Osteocyte (in vitro differentiated cells): ENCODE measurements at places on chromosomes 7 and 10.

- DNase-seq: no peak
Observed at GRCh38 chr10:73867126-73867807, 7.1 kb downstream of the CAMK2G start.

DNA sequence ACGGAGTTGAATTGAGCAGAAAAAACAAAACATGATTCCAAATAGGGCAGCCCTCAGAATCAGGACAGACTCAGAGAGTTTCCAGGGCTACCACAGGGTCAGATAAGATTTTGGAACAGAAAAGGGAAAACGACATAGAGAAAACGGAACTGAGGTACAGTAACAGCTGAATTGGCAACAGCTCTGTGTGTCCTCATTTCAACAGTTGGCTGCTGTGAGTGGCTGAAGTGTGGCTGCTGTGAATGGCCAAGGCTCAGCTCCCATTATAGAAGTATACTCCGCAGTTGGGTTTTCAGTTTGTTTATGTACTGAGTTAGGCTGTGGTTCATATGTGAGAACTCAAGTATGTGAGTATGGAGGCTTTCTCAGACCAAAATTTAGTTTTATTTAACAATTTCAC, 32.0 kb downstream of the ANTXRL start:
- no peak for DNase-seq

DNA sequence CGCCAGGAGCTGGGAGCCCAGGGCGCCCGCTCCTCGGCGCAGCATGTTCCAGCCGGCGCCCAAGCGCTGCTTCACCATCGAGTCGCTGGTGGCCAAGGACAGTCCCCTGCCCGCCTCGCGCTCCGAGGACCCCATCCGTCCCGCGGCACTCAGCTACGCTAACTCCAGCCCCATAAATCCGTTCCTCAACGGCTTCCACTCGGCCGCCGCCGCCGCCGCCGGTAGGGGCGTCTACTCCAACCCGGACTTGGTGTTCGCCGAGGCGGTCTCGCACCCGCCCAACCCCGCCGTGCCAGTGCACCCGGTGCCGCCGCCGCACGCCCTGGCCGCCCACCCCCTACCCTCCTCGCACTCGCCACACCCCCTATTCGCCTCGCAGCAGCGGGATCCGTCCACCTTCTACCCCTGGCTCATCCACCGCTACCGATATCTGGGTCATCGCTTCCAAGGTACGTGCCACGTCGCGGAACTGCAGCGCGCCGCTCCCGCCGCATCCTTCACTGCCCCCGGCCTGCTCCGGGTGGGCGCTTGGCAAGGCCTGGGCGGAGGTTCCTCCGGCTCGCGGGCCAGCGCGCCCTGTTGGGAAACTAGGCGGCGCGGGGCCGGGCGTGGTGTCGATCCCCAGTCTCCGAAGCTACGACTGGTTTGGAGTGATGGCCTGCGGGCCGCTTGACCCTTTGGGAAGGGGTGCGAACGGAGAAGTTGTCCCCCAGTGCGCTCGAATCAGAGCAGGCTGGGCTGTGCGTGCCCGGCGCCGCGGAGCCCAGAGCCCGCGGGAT, 868 bp downstream of the EMX2 start:
- DNase-seq: no peak

DNA sequence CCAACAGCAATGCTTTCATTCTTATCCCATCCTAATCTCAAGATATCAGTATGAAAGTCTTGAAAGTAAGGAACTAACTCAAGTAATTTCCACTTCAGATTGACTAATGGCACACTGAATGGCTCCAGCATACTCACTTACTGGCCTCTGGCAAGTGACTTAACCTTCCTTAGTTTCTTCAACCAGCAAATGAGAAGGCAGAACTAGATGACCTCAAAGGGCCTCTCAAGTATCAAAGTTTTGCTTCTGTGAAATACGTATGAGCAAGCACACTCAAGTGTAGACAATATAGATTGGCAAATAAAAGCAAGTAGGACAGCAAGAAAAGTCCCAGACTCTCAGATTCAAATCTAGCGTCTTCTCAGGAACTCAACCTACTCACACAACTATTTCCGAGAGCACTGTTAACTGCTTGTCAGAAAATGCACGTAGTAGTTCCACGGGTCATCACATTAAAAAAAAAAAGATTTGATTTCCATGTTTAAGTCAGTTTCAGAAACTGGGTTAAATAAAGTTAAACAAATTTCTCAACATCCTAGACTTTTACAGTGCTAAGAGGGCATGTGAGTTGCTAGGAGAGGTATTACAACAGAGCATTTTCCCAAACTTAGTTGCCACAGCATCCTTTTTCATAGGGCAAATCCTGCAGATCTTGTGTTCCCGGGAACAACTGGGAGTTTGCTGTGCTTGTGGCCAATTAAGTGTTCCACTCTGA, 276.9 kb upstream of the KLF14 start:
- DNase-seq: no peak

DNA sequence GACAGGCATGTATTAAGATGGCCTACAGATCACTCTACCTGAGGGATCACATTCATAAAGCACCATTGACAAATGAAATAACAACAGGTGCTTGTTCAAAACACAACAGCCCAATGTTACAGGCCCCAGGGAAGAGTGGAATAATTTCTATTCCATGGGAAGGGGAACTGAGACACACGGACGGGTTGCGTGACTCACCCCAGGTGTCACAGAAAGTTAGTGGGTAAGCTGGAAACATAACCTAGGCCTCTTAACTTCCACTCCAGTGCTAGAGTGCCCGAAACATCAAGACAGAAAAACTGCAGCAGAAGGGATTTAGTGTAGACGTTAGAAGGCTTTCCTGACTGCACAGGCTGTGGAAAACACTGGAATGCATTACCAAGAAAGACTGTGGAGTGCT, 48.3 kb downstream of the SLC37A3 start:
- DNase-seq: no peak

DNA sequence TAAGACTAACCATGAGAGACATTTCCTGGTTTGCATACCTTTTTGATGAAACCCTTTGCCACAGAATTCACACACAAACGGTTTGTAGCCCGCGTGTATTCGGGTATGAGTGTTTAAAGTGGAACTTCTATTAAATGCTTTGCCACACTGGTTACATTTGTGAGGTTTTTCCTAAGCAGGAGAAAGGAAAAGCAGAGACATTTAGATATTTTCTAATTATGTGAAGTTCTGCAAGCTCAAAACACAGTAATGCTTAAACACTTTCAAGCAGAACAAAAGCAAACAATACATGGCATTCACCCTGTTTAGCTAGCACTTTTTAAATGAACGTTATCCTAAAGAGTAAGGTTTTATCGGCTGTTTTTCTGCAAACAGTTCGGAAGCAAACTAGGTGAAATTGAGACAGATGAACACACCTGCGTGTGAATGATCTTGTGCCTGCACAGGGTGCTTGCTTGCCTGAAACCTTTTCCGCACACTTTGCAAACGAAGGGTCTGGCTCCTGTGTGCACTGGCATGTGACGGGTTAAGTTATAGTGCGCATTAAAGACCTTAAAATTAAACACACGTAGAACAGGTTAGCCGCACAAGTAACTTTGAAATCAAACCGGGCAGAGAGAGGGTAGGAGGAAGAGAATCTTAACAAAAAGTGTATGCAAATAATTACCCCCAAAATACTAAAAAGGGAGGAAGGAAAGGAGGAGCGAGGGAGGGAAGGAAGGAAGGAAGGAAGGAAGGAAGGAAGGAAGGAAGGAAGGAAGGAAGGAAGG, 1.6 kb downstream of the FEZF1 start:
- no peak for DNase-seq

GRCh38 chr10:128779416-128779815, 653.2 kb upstream of the MKI67 start:
- DNase-seq: peak; percentile 65

- no peak for DNase-seq
Observed at GRCh38 chr10:94308866-94309265, 53.9 kb downstream of the NOC3L start.

DNA sequence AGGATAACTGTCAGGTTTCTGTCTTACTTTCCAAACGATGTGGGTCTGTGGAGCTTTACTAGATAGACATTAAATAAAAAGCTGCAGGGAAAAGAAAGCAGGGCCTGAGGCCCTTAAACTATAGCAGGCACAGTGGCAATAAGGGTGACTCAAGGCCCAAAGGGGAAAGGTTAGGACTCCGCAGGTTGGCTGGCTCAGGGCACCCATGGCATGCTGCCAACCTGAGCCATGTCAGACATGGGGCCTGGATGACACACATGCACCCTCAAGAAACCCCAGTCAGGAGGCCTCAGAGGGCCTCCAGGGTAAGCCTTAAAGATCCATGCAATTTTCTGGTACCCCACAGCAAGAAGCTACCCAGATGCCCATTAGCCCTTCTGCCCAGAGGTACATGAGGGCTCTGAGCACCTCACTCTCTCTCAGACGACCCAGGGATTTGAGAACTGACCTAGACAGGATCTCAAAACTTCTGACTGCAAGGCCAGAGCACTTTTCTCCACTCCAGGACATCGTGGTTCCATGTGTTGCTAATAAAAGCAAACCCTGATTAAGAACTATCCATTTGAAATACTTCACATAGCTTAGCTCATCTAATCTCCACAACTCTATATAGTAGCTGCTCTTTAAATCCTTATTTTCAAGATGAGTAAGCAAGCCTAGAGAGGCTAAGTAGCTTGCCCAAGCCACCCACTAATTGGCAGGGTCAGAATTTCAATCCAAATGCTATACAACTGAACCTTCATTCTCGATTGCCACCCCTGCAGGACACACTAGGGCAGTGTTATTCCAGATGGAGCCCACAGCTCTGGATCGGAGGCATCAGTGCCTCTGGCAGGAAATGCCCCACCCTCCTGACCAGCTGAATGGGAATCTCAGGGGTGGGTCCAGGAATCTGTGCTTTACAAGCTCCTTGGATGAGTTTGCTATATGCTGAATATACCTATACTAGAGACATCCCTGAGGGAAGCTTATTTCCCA, 132.5 kb upstream of the EFCAB10 start:
- no peak for DNase-seq

DNA sequence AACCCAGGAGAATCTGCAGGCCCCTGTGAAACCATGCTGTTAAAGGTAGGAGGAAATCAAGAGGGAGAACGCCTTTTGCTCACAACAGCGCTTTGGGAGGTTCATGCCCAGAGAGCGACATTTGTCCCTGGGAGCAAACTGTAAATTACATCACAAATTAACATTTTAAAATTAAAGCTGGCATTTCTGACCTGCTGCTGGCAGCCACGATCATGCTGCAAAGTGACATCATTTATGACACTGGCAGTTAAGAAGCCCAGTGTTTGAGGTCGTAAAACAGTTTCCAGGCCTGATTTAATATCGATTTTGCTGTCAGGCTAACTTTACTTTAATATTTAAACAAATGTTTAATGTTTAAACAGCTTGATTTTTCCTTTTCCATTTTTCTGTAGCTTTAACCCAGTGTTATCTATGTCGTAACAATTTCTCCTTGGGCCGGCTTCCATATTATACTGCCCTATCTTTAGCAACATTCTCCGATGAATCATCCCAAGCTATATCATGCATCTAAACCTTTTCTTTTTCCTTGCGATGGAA, 86.5 kb upstream of the NPVF start:
- DNase-seq: no peak

DNA sequence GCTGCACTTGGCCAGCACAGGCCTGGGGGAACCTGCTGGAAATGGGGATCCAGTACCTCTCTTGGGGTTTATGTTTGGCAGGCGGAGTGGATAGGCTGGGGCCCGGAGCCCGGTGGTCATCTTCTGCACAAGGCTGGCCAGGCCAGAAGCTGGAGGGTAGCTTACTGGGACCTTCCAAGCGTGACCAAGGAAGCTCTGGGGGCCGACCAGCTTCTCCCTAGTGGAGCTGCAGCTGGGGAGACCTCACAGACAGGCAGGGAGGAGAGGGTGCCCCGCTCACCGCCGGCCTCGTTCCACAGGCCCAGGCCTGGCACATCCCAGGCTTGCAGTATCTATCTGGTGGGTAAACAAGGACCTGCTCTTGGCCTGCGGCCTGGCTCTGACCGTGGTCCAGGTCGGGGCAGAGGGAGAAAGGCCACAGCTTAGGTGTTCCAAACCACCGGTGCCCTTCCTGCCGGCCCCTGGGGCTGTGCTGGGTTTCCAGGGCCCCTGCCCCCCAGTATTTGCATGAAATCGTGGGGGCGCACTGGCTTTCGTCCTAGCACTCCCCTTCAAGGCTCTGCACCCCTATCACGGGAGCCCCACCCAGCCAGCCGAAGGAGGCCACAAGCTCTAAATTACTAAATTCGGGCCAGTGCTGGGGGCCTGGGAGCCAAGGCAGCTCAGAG, 1.5 kb upstream of the ELFN1 start:
- DNase-seq: no peak

DNA sequence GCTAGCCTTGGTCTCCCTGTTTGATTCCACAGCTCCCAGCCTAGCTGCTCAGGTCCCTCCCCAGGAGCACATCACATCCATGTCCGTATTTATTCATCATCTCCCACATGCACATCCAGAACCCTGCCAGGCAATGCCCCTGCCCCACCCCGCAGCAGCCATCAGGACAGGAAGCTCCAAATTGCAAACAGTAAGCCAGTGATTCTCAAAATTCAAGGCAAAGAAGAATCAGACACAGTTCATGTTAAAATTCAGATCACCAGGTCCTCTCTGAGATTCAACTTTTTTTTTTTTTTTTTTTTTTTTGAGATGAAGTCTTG, 17.7 kb downstream of the LRRC20 start:
- no peak for DNase-seq

GRCh38 chr7:85512790-85513189, 325.9 kb upstream of the SEMA3D start:
- no peak for DNase-seq
